ENCODE measurements at places on chromosomes 3 and 15.

DNA sequence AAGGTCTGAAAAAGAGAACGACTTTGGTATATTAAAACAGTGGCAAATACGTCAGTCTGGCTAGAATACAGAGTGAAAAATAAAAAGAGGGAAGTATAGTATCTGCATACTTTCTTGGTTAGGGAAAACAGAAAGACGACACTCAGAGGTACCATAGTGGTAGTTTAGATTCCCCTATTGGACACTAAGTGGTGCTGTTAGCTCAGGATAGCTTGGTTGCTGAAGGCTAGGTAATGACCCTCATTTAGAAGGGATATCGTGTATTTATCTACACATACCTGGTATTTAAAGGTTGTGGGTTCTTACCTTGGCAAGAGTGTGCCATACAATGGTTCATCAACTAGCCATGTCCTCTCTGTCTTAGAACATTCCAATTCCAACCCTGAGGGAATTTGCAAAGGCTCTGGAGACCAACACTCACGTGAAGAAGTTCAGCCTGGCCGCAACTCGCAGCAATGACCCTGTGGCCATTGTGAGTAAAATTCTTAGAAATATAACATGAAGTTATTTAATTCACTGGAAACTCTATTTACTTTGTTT is 31.0 kb downstream of the TMOD2 start:
- no peak for DNase-seq

GRCh38 chr3:31885235-31885634 is 95.8 kb downstream of the OSBPL10 start:
- no peak for DNase-seq

GRCh38 chr3:142861926-142862325 is 27.0 kb downstream of the PCOLCE2 start:
- no peak for DNase-seq

GRCh38 chr3:154783521-154783931 is 296.6 kb upstream of the MME start:
- DNase-seq = no peak

GRCh38 chr3:186670155-186670554 is 4.3 kb downstream of the HRG start:
- no peak for DNase-seq
